ENCODE measurements at places on chromosomes 1 and 21.

- no peak for DNase-seq
Measured at GRCh38 chr1:151242442-151242841, 12.1 kb upstream of the PSMD4 start.

DNA sequence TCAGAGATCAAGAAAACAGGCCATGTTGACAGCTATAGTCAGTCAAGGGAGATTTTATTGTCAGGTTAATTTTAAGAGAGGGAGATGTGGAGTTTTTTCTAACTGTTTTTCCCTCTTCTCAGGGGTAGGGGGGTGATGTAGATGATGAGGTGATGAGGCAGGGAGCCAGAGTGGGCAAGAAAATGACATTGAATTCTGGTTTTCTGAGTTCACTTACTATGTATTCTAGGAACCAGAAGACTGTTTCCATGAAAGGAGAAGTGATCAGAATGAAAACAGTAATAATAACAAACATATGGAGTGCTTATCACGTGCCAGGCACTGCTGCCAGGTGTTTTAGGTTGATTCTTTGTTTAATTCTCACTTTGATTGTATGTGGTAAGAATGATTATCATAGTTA, 40.2 kb downstream of the CASQ2 start:
- no peak for DNase-seq

GRCh38 chr1:42014823-42015222, 96.1 kb upstream of the HIVEP3 start:
- DNase-seq, result no peak

- DNase-seq, result no peak
Measured at GRCh38 chr1:157958263-157958662, 35.2 kb upstream of the KIRREL1 start.

GRCh38 chr1:77768006-77768405, 8.4 kb upstream of the USP33 start:
- no peak for DNase-seq
